ENCODE measurements at places on chromosomes 7 and 10.

DNA sequence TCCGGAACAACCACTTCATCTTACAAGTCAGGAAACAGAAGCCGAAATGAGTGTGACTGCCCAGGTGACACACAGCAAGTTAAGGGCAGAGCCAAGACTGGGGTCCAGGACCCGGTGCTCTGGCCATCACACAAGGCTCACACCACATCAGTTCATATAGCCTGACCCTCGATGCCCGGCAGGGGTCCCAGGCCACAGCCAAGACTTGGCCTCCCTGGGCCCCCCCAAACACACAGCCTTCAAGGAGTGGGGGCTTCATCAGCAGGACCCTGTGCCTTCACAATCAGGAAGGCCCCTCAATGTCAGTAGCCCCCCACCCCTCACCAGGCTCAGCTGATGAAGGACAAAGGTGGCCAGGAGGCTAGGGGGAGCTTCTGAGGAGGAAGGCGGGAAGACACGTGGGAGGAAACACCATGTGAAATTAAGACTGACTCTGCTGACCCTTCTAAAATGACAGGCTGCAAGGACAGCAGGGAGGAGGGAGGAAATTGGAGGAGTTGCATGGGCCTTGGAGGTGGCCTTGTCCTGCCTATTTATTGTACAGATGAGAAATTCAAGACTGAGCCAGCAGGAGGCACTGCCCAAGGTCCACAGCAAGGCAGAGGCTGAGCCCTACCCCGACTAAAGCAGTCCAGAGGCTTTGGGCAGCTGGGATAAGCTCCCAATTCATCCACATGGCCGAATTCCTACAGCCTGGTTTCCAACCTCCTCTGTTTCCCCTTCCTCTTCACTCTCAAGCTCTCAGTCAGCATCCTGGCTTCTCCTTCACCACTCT, 216.1 kb upstream of the ZMIZ1 start:
- DNase-seq, result no peak

- DNase-seq, result no peak
Measured at GRCh38 chr7:4066626-4067475, 615.2 kb upstream of the FOXK1 start.

DNA sequence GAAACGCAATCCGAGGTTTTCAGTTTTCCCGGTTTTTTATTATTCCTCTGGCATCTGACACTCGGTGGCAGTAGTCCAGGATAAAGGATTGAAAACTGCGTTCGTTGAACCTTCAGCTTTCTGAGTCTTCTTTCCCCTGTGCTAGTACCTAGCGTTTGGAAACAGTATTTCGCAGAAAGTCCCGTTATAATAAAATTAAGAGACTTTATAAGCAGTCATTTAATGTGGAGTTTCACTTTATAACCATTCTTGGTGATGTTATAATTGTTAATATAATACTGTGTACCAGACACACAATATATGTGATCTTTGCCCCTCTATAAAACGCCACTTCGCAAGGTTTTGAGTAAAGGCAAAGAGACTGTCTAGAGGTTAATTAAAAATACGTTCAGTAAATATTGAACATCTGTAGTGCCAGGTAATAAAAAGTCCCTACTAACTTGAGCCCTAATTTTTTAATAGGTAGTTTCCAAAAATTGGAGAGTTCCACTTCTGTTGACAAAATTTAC, 874 bp downstream of the CISD1 start:
- no peak for DNase-seq

DNA sequence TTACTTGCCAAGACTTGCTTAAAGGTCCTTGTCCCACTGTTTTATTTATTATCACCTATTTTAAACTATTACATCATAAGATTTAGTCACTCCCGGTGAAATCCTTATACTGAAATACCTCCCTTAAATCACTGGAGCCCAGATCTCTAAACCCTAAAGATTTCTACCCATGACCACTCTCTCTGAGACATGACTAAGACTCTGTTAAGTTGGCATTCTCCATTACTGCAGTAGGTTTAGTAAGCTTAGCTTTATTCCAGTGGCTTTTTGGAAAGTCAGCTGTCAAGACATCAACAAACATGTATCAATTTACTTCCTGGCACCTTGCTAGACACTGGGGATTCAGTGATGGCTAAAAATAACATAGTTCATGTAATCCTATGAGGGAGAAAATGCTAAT, 874.2 kb downstream of the KCNMA1 start:
- no peak for DNase-seq

DNA sequence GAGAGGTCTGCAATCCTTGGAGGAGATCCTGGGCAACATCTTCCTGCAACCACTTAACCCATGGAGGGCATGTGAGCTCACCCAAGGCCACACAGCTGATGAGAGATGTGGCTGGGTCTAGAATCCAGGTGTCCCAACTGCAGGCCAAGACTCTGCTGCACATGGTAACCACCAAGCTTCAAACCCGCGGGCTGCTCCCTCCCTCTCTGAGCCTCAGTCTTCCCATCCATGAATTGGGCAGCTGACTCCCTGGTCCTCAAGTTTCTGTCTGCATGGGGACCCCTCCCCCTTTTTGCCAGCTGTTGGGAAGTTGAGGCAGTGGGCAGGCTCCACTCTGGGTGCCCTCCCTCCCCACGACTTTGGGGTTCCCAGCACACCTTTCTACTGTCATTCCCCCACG, 20.9 kb upstream of the INMT start:
- no peak for DNase-seq

GRCh38 chr10:36171953-36172940, 530.2 kb upstream of the FZD8 start:
- peak; percentile 64 for DNase-seq

DNA sequence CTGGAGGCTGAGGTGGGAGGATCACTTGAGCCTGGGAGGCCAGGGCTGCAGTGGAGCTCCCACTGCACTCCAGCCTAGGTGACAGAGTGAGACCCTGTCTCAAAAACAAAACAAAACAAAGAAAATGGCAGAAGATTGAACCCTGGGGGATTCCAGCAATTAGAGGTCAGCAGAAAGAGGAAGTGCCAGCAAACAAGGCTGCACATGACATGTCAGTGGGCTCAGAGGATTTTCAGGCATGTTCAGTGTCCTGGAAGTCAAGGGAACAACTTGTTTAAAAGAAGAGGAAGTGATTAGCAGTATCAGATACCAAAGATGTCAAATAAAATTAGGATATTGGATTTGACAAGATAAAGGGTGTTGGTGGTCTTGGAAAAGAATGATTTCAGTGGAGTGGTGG, 32.3 kb downstream of the RAB18 start:
- DNase-seq, result no peak

GRCh38 chr7:46586406-46586805, 665.3 kb upstream of the IGFBP3 start:
- peak; percentile 29 for DNase-seq

- DNase-seq, result peak; percentile 90
Measured at GRCh38 chr10:101012525-101013364, 13.1 kb downstream of the LZTS2 start.

Data from GM03348 (cell line).